ENCODE measurements at places on chromosomes 2 and 18.

- no peak for DNase-seq
These were observed 10.3 kb downstream of the ANKAR start for GRCh38 chr2:189684811-189685210.

DNA sequence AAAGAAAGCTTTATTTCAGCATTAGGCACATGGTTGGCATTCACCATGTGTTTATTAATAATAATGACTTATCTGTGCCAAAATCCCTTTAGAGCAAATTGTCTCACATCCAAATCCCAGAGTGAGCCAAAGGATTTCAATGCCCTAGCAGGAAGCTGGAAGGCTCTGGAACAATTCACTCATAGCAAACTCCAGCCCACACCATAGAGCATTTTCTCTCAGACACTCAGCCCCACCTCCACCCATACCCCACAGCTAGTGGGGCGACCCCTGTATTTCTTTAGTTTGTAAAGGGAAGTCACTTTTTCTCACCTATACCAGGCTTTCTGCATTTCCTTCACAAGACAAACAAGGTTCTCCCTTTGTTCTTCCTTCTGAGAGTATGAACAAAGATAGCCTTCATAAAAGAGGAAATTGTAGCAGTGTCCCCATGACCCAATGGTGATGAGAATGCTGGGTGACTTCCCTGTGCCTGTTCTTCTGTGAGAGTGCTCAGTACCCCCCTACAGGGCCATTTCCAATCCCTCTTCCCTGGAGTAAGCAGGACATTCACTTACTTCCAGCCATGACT is 100.1 kb upstream of the APCDD1 start:
- no peak for DNase-seq

- DNase-seq: no peak
These were observed at the start of gene RESP18 for GRCh38 chr2:219332542-219332941. RESP18 (minus strand) TSS chr2:219332744.

GRCh38 chr18:23213200-23213599 is 77.9 kb downstream of the CABLES1 start:
- no peak for DNase-seq

DNA sequence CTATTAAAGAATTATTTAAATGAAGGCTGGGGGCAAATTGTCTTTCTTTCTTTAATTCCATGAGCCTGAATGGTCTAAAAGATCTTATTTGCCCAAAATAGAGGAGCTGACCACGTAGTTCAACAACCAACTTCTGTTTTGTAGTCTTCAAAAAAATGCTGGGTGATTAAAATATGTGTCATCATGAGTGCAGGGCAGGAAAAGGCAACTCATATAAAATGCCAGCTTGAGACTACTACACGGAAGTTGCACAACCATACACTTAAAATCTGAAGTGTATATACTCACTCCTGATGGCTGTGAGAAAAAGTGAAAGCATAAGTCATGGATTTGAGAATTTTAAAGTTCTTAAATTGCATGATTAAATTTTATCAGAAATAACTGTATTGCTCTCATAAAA is 210.9 kb downstream of the DYM start:
- DNase-seq: no peak

GRCh38 chr18:36697905-36698304 is 130.9 kb downstream of the TPGS2 start:
- no peak for DNase-seq

DNA sequence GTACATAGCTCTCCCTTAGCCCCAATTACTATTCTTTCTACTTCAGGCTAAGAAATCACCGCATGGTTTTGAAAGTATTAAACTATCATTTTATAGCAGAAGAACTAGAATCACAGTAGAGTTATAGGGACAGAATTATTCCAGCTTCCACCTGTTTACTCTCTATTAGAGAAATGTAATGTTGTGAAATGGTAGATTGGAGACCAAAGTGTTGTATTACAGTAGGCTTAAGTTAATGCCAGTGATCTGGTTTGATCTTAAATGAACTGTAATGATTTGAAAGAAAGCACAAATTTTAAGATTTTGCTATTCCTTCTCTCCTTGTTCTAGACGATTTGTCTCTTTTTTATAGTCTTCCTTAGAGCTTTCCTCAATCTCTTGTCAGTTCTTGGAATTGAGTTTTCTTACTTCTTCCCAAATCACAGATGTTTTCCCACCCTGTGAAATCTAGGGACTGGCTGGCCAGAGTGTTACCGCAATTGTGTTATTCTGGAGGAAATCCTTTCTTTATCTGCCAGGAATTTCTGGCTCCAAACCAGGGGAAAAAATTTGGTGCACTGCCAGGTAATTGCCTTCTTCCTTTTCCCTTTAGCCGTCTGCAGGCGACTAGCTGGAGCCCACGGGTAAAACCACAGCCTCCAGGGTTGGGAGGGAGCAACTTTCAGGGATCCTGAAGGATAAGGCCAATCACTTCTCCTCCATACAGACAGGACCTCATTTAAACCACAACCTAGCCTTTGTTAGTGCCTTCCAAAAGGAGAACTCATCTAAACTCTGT is 51.7 kb downstream of the NOP58 start:
- no peak for DNase-seq

- DNase-seq: no peak
These were observed 90.8 kb upstream of the HS6ST1 start for GRCh38 chr2:128409326-128410034.

DNA sequence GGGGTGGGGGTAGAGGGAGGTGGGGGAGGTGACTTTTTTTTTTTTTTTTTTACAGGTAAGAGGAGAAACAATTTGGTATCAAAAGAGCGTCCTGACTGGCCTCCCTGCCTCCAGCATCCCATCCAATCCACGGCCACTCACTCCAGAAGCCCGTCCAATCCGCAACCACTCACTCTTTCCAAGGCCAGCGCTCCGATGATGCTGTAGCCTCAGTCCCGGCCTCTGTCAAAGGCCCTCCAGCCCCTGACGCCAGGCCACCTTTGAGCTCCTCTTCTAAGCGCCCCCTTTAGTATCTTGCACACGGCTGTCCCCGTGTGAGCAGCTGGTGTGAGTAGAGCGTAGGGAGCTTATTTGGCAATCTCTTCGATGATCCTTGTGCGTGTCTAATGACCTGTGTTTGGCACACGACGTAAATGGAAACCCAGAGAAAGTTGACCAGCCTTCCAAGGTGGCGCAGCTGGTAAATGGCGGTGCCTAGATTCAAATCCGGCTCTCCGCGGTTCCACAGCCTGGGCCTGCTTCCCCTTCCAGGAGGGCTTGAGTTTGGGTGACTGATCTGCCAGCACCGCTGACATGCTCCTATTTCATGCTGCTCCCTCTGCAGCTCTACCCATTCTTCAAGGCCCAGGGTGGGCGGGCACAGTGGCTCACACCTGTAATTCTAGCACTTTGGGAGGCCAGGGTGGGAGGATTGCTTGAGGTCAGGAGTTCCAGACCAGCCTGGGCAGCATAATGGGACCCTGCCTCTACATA is 23.8 kb upstream of the PXDN start:
- no peak for DNase-seq

- DNase-seq: no peak
These were observed 657 bp downstream of the ATP8B1 start for GRCh38 chr18:57802213-57803102.

DNA sequence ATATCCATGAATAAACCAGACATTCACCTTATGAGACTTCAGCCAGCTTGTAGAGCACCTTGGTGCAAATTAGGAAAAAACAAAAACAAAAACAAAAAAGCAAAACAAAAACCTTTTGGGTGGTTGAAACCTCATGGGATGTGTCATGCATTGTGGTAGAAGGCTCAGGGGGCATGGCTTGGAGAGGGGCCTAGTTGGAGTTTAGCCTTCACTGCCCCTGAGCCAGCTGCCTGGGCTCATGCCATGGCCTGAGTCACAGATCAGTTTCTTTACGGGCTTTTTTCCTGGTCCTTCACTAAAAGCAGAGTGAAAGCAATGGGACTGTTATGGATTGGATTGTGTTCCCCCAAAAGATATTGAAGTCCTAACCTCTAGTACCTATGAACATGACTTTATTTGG is 22.0 kb upstream of the DAPL1 start:
- DNase-seq: no peak

- no peak for DNase-seq
These were observed 18.2 kb downstream of the LYPD6B start for GRCh38 chr2:149056541-149057255.

DNA sequence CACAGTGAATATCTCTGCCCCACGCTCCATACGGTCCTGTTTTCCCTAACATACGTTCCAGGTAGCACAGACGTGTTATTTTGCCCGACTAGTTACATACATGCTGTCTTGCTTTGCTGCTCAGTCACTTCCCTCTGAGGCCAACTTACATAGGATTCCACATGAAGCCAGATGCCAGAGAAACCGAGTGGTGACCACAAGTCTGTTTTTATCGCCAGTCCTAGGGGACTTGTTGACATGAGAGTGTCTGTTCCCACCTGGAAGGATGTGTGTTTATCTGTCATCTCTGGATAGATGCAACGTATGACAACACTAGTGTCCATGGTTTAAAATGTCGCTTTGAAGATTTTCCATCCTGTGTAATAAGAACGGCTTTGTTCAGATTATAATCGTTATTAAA is 32.6 kb downstream of the PMAIP1 start:
- DNase-seq: no peak

DNA sequence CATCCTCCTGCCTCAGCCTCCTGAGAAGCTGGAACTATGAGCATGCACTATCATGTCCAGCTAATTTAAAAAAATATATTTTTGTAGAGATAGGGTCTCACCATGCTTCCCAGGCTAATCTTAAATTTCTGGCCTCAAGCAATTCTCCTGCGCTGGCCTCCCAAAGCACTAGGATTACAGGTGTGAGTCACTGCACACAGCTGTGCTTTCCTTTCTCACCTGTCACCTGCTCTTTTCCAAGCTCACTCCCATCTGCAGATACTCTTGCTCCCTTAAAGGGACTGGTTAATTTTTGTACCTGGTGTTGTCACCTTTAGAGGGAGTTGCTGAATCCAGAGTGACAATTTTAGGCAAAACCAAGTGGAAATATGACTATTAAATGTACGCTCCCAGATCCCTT is 178.2 kb downstream of the LOXHD1 start:
- DNase-seq: no peak

DNA sequence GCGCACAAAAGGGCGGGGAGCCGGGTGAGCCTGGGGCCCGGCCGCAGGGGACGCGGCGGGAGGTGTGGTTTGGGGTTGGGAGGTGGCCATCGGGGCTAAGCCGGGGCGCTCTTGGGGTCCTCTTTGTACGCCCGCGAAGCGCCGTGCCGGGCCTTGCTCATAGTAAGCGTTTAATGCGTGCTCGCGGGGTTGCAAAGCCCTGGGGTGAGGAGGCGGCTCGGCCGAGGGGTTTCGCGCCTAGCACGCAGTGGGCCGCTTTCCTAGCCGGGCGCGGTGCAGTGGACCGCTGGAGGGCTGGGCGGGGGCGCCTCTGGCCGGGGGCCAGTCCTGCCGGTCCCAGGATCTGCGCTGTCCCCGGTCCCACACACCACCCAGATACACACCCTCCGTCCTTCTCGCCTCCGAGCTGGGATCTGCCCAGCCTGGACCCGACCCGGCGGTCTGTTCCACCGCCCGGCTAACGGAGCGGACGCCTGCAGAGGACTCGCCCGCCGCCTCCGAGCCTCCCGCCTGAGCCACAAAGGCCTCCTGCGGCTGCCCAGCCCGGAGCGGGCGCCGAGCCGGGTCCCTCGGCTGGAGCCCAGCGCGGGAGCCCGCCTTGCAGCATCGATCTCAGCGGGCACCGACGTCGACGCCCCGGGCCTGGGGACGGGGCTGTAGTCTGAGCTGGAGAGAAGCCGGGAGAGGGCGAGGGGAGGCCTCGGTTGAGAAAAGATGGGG is 564 bp downstream of the DPYSL5 start:
- peak; percentile 11 for DNase-seq

GRCh38 chr2:209411296-209411695 is 12.6 kb upstream of the MAP2 start:
- no peak for DNase-seq

- no peak for DNase-seq
These were observed 213.1 kb downstream of the EXOC6B start for GRCh38 chr2:72612614-72613160.

- DNase-seq: no peak
These were observed 9.5 kb upstream of the ZBTB7C start for GRCh38 chr18:48418539-48419276.

DNA sequence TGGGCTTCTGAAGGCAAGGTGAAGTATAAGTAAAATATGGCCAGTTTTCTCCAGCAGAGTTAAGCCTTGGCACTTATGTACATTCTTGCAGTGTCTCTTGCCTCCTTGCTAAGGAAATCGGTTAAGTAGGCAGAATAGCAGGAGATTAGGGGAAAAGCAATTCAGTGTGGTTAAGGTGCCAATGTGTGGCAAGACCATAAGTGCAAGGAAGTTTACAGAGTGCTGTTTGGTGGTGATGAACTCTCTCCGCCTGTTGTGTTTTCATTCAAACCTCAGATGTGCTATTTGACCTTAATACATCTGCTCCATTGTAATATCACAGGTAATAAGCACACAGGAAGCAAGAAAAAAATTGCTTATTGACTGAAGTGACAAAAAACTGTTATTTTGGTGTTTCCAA is 156.1 kb downstream of the MGAT5 start:
- no peak for DNase-seq

- no peak for DNase-seq
These were observed 159.3 kb downstream of the PID1 start for GRCh38 chr2:229111744-229112143.

GRCh38 chr2:174121175-174121574 is 127.2 kb downstream of the OLA1 start:
- DNase-seq: no peak

- no peak for DNase-seq
These were observed 112.4 kb downstream of the PLEKHA3 start for GRCh38 chr2:178592655-178593054.

DNA sequence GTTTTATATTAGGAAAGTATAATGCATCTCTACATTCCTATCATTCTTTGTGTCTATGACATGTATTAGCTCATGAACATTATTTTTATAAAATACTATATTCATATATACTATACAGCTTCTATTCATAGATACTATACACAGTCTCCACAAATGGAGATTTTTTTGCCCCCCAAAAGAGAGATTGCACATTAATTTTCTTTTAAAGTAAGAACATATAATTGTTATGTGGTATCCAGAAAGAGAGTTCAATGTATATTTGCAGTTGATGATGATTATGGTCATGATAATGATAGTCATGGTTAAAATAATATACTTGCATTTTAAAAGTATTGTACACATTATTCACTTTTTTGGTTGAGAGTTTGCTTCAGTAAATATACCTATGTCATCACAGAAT is 445.3 kb downstream of the DSC3 start:
- no peak for DNase-seq

GRCh38 chr2:50895041-50895440 is 136.9 kb downstream of the NRXN1 start:
- DNase-seq: no peak

DNA sequence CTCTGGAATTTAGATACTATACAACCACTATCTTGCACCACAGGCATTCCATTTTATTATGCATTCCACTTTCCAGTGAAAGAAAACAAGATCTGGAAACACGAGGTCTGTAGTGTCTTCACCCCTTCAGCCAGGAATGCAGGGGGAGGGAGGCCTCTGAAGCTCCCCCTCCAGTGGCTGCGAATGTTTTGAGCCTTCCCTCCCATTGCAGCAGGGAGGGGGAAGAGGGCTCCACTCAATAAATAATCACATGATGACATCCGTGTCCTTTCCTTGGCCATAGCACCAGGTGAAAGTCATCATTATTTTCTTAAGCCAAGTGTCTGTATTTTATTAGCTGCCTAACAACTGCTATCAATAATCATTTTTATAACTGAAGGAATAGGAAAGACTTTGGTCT is 38.6 kb downstream of the ALPK2 start:
- DNase-seq: no peak

All from stimulated activated CD4-positive, alpha-beta T cell treated with anti-CD3 and anti-CD28 coated beads, TNF-alpha, amount 100 ng/mL, for 4 hours (primary cell).